ENCODE measurements at places on chromosomes 7 and 10.

DNA sequence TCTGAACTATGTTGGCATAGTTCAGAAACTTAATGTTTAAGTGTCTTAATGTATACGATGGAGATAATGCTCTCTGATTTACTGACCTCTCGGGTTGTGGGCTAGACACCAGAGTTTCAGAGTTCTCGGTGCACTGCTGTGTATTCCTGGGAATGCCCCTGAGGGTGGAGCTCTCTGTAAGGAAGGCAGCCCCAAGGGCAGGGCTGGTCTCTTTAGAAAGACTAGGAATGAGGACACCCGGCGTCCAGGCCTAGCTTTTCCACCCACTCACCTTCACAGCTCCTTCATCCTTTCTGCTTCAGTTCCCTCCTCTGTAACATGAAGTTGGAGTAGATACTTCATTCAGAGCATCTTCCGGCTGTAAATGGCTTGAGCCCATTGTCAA lies 536.6 kb upstream of the GALNT17 start:
- DNase-seq, result no peak

DNA sequence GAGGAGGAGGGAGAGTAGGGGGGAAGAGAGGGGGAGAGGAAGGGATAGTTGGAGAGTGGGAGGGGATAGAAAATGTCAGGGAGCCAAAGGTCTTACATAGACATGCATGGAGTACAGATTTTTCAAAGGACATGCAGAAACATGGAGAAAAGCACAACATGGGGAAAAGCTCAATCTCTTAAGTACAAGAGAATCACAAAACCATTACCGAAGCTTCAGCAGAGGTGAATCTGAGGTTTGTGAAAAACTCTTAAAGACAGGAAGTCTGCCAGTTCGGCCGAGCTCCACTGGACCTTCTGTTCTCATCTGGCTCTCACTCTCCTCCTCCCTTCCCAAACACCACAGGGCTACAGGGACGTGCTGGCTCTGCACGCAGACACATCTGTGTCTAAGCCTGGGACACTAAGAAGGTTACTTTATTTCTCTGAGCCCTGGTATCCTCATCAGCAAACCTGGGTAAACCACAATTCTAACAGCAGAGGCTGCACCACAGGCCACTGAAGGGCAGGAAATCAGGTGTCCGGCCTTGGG lies 133.9 kb downstream of the COBL start:
- DNase-seq, result no peak

DNA sequence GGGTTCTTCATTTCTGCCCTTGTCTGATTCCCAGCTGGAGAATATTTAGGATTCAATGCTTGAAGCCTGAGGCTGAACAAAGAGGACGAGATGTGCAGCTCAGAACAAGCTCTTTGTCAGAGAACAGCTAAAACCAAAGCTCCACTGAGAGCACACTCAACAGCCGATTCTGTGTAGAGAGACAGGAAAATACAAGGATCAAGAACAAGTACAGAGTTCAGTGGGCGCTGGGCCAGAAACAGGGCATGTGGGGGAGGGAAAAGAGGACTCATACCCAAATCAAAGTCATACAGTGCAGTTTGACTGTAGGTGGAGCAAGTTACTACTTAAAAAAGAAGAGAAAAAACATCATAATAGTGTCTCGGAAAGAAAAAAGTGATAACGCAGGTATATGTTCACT lies at the start of gene AGMO:
TSS of gene AGMO (minus strand) at position 181 of the 400 bp plus-strand sequence.
- no peak for DNase-seq

- DNase-seq, result no peak
Observed at GRCh38 chr10:5892007-5892406, 2.0 kb downstream of the FBH1 start.

DNA sequence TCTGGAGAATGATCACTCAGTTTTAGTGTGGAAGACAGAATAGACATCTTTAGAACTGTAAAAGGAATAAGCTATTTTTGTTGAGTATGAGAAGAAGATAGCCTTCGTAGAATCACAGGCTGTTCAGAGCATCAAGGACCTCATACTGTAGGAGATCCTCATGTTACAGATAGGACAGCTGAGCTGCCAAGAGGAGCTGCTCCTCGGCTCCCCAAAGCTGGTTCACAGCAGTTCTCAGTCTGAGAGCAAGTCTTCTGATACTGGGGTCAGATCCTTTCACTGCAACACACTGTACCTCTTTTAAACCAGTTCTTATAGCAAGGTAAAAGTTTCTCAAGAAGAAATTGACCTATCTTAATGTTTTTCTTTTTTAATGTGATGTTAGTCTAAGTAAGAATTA lies 17.1 kb downstream of the CCNY start:
- no peak for DNase-seq

DNA sequence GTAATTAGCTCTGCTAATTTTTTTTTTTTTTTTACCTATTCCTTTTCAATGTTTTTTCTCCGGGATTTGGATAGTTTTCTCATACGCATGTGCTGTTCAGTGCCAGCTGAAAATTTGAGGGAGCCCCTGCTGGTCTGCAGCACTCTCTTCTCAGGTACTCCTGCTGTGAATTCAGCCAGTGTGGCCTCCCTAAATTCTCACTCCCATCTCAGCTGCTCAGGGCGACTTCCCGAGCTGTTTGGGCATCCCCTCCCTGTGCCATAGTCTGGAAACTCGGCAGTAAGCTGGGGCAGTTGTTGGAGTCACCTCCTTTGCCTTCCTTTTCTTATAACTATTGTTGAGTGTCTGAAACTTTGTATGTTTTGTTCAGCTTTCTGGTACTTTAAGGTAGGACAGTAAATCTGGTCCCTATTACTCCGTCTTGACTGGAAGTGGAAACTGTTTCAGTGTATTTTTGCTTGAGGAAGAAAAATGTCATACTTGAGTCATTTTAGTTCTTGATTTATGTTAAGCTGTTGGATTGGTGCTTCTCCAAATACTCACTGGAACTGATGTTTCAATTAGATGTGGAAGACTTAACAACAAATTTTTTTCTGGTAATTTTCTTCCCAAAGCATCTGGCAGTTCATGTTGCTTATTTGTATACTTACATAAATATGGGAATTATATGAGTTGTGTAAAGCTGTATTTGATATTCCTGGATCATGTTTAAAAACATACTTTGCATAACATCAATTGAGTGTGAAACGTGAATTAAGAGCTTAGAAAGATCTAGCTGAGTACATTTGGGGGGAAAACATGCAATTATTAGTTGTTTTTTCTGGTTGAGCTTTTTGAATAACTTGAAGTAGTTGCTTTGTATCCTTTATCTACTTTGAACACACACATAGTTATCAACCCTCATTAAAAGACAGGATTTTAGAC lies 33.7 kb downstream of the MINPP1 start:
- no peak for DNase-seq

DNA sequence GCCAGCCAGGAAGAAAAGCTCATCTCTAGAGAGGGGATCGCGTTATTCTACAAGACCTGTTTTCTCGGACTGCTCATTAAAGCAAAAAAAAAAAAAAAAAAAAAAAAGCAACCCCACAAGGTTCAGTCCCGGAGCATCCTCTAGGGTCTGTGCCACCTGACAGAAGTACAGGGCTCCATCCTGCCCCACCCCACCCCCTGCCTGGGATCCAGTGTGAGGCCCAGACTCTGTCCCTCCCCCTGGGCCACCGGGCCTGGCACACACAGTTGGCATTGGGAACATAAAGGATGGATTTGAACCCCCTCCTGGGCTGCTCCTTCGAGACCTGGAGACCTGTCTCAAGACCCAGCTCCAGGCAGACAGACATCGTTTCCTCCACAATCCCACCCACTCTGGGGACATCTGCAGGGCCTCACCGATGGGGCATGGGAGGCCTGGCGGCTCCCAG lies 688 bp downstream of the ORAI2 start:
- no peak for DNase-seq

DNA sequence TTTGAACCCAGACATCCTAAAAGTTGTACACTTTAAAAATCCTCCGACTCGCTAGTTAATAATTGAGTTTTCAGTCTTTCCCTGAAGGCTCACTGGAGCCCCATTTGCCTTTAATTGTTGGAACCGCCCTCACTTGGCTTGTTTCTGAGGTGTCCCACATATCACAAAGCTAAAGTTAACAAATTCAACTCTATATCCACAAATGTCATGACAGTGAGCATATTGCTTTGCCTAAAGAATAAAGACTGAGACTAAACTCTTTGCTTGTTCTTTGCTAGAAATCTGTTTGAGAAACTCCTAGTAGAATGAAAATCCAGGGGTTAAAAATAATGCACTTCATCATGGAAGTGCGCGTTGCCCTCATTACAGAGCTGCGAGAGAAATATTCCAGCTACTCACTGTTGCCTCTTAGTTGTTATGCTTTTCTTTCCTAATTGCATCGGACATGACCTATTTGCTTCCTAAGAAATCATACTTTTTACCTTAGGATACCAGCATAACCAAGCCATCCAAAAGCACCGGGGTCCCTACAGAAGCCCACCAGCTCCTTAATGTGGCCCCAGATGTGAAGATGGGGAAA lies 752 bp downstream of the THSD7A start:
- DNase-seq, result no peak

- DNase-seq, result no peak
Observed at GRCh38 chr7:131010029-131010716, 276.2 kb upstream of the KLF14 start.

Measured in CD4-positive, alpha-beta memory T cell (primary cell).